ENCODE measurements at places on chromosomes 1 and 21.
A peak's percentile ranks its signal among the peaks of the same experiment; 100 is the strongest.

DNA sequence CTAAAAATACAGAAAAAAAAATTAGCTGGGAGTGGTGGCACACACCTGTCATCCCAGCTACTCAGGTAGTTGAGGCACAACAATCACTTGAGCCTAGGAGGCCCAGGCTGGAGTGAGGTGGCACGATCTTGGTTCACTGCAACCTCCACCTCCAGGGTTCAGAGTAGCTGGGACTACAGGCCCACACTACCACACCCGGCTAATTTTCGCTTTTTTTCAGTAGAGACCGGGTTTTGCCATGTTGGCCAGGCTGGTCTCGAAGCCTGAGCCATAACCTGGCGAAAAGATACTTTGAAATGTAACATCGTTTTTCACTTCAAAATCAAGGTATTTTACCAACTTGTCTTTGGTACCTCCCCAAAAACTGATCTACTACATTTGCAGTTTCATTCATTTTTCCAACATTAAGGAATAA is 6.1 kb downstream of the GAS5 start:
- no peak for DNase-seq

DNA sequence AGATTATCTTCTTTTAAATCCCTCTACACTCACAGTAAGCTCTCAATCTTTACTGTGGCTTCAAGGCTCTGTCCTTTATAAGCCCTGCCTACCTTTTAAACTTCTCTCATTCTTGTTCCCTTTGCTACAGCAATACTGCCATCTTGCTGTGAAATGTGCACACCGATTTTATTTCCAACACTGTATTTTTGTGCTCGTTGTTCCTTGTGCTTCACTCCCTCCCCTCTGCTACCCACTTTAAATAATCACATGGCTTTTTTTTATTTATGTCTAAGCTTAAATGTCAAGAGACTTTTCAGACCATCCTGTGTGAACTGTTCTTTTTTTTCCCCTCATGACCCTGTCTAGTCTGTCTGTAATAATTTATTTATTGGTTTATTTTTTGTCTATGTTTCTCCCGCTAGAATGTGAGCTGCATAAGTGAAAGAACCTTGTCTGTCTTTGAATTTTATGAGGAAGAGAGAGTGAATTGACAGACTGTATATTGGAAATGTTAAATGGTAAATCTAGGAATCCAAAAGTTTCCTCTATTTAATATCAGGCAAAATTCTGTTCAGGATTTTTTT is 45.7 kb downstream of the ABCD3 start:
- no peak for DNase-seq

GRCh38 chr1:182917378-182917777 is 35.6 kb downstream of the SHCBP1L start:
- no peak for DNase-seq

GRCh38 chr1:153542956-153543711 is 2.4 kb upstream of the S100A5 start:
- no peak for DNase-seq

GRCh38 chr1:107883562-107883961 is 81.4 kb downstream of the VAV3 start:
- DNase-seq = no peak

- peak; percentile 32 for DNase-seq
Measured at GRCh38 chr1:112954945-112955772, 837 bp downstream of the SLC16A1 start.

- DNase-seq = no peak
Measured at GRCh38 chr21:35775778-35776544, 284.4 kb downstream of the SETD4 start.

DNA sequence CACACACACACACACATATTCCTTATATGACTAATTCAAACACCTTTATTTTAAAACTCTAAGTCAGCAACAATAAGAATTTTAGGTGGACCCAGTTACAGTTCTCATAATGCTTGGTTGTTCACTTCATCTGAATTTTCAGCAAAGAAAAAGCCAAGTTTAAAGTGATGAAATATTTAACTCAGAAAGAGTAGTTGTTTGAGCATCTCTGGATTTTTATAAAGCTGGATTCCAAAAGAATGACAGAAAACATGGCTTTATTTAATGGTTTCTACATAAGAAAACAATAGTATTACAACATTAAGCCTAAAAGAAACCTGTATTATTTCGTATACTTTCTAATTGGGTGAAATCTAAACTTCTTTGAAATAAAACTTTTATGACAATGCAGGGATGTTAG is 54.2 kb upstream of the ADAMTS5 start:
- no peak for DNase-seq

DNA sequence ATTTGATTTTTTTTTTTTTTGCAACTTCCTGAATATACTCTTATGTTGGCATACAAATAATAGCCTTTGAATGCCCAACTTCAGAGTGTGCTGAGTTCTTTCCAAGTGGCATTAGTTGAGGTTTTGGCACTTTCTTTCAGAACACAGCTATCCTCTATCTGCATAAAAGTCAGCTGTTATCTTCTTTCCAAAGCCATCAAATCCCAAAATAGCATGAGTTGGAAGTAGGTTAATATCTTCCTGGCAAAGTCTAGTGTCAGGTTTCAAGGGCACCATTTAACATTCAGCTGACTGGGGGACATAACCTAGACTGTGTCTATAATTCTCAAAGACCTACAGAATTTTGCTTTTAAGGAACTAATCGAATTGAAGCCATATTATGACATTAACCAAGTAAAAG is 223.9 kb downstream of the PLPP3 start:
- no peak for DNase-seq

DNA sequence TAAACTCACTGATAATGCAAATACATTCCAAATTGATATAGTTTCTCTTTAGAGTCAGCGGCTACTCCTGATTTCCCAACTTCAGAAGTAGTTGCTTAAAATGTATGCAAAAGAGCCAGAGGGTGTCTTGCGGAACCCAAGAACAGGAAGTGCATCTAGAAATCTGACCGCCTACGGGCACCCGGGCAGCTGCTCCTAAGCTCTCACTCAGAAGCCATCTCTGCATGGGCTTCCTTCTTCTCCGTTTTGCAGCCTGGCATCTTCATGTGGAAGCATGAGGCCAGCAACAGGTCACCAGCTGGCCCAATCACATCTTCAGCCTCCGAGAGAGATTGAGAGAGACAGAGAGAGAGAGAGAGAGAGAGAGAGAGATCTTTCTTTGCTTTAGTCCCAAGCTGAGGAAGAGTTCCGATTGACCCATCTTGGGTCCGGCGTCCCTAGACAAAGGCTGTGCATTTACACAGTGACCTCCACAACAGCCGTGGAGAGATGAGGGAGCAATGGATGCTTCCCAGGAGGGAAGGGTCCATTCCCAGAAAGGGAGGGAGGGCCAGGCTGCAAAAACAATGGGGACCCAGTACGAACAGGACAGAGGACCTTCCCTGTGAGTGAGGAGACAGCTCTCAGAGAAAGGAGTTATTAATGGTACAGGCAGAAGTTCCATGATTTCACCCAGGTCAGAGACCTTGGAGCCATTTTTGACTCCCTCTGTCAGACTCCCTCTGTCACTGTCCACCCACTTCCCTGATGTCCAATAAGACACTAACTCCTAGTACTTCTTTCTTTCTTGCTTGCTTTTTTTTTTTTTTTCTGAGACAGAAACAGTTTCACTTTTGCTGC is 28.2 kb upstream of the SLC30A1 start:
- no peak for DNase-seq

DNA sequence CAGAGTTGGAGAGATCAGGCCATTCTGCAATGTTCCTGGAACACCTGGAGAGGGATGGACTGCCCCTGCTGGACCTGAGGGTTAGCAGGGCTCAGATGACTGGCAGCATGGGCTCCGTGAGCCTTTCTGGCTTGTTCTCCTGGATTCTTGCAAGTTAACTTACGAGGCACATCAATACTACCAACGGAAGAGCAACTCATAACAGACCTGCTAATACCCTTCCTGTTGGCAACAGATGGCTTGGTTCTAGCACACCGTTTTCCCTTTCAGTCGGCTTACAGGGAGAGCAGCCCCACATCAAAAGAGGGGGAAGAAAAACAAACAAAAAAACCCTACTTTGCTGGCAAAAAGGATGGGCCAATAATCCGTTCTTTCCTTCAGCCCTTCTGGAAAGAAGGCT is 47.9 kb downstream of the SLC66A1 start:
- DNase-seq = no peak

- DNase-seq = no peak
Measured at GRCh38 chr1:41728403-41729202, 190.1 kb downstream of the HIVEP3 start.

- DNase-seq = no peak
Measured at GRCh38 chr1:151065089-151065645, 5.0 kb downstream of the MLLT11 start.

DNA sequence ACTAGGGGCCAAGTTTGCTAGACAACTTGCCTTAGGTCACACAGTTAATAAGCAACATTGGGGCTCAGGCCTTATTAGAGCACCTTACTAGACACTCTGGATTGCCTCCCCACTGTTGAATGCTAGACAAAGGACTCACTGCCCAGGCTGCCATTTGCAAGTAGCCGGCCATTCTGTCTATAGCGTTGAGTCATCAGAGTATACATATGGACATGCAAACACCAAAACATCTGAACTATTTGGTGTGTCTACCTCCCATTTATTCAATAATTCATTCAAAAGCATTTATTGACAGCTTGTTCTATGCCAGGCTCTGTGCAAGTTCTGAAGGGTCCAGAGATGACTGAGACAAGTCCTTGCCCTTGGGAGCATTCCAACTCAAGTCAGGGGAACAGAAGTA is 181.4 kb upstream of the DPT start:
- DNase-seq = no peak

DNA sequence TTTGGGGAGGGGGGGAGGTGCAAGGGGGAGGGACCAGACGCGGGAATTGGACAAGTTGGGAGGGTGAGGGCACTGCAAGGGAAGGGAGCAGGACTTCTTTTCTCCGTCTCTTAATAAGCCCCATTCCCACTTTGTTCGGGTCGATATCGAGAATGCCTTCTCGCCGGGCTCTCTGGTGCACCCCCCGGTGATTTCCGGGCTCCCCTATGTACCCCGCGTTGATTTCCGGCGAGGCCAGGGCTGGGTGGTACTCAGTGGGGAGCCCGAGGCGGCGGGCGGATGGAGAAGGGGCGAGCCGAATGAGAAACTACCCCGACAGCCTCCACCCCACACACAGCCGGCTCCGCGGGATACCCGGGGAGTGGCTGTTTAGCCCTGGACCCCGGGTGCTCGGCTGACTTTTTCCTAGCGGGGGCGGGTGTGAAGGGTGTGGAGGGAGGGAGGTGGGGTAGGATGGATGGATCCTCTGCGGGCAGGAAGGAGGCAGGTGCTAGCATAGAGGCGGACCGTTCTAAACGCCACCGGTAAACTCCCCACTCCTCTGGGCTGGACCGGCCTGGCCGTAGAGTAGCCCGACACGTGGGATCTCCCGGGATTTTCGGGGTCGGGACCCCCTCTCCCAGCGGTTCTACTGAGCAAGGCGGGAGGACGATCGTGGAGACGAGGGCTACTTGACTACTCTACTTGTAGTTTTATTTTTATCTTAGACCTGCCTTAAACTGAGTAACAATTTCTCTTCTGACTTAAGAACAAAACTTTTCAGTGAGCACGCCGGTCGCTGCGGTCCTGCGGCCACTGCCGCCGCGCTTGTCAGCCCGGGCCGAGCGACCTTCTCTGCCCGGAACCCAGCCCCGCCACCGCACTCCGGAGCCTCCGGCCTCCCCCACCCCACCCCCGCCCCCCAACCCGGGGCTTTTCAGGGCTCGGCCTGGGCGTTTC is 1.0 kb downstream of the RNF220 start:
- no peak for DNase-seq
